GM20000 (cell line): ENCODE measurements at places on chromosomes 6 and 20.

DNA sequence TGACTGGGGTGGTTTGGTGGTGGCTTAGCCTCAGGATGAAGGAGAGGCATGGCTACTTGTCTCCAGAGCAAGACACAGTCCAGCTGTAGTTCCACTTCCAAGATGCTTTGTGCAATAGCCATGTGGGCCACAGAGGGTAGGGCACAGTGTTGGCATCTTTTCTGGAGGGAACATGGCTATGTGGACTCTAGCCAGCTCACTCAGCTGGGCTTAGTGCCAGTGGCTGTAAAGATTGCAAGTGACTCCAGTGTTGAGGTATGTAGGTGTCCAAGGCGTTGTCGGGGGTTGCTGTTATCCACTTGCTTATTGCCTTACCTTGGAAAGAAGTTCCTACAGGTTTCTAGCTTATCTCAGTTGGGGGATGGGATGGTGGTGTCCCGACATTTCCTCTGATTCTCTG lies 233.4 kb downstream of the CD109 start:
- DNase-seq = no peak

DNA sequence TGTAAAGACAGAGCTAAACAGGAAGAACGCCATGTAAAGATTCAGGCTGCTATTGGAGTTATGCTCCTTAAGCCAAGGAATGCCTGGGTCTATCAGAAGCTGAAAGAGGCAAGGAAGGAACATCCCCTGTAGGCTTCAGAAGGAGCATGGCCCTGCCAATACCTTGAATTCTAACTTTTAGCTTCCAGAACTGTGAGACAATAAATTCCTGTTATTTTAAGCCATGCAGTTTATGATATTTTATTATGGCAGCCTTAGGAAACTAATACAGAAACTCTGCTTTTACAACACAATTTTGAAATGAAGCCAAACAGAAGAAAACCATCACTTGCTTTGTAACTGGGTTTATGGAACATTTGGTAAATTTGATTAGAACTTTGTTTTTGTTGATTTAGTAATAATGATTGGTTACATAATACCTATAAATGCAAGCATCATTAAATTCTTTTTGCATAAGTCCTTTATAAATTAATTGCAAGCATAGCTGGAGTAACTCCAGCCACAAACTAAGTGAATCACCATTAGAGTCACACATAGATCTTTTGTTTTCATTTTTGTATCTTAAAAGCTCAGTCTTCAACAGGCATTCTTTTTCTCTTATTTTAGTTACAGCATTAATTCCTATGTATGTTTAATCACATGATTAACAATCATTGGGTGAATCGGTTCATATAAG lies 33.5 kb upstream of the TSPYL1 start:
- no peak for DNase-seq

DNA sequence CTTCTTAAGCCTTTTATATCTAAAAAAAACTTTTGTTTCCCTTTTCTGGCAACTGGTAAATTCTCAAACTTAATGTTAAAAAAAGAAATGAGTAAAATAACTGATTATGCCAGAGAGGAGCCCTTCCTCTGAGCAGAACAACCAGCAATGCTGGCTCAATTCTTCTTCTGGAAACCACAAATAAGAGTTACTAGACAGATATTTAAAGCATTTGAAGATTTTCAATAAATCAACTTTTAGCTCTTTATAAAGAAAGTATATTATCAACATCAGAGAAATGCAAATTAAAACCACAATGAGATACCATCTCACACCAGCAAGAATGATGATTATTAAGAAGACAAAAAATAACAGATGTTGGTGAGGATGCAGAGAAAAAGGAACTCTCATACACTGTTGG lies 61.1 kb upstream of the TCF21 start:
- no peak for DNase-seq

DNA sequence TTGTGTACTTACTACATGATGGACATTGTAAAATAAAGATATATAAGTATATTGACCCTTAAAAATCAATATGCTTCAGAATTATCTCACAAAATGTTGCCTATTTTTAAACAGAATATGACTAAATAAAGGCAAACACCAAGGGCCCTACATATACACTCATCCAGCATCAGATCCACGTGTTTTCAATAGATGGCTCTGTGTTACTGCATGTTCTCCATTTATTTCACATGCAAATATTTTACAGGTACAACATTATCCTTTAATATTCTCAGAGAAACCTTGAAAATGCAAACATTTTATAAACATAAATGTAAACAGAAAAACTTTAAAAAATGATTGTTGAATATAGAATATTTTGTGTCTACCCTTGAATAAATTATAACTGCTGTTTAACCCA lies 2.9 kb upstream of the KHDRBS2 start:
- DNase-seq = no peak

DNA sequence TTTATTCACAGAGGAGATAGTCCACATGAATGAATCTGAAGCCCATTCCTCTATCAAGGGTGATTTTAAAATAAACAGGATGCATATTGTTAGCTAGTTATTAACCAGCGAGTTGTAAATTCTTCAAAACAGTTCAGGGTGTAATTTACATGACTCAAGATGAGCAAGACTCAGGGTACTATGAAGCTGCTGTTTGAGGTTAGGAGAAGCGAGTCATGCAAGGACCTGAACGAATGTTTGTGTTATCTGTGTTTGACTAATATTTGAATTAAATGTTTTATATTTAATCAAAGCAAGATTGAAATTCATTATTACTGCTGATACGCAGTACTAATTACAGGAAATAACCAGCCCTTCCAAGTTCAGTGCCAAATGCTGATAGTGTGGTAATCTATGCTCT lies 191.1 kb downstream of the SAMD5 start:
- no peak for DNase-seq

GRCh38 chr20:33702861-33703260 lies 16.7 kb upstream of the E2F1 start:
- no peak for DNase-seq

- DNase-seq = no peak
These were observed 23.7 kb downstream of the BACH2 start for GRCh38 chr6:90272895-90273294.

GRCh38 chr20:36861625-36861874 lies 14.4 kb upstream of the TLDC2 start:
- DNase-seq = no peak

GRCh38 chr6:156107624-156108101 lies 652.0 kb upstream of the NOX3 start:
- no peak for DNase-seq

DNA sequence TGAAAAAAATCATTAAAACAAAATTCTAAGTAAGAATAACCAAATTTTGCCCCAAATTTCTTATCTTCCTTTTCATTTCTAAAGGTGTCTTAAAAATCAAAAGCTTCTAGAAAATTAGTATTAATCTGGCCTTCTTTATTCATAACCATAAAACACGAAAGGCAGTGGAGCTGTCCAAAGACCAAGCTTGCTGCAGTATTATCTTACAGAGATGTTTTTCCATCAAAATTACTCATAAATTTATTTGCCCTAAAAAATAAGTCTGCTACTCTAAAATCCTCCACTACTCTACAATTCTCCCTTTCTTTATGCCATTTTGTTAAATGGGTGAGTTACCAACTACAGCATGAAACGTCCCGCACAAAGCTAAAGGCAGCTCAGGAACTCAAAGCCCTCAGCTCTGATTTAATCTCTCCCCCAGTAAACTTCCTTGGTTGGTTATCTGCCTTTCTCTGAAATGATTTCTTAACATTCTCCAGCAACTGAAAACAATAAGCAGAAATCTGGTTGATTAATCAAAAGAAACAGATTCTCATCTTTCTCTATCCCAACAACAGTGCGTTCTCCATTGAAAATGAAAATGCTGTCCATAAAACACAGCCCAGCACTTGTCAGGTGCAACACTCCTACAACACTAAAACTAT lies 2.1 kb downstream of the USP49 start:
- DNase-seq = no peak

DNA sequence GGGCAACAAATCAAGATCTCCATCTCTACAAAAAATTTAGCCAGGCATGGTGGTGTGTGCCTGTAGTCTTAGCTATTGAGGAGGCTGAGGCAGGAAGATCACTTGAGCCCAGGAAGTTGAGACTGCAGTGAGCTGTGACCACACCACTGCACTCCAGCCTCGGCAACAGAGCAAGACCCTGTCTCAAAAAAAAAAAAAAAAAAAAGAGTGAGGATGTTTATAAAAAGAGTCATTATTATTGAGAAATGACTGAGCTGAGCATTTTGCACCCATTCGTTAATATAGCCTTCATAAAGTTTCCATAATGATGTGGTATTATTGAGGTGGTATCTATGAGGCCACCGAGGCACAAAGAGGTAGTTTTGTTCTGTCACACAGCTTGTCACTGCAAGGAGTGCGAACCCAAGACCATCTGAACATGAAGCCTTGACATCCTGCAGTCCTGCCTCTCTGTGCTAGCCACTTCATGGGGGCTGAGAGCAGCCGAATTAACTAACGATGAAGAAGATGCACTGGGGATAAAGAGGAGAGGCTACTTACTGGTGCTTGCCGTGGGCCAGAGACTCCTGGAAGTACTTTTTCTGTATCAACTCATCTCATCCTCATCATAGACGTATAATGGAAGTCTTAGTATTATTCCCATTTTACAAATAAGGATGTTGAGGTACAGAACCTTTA lies 175.5 kb downstream of the BCAS1 start:
- DNase-seq = no peak

GRCh38 chr20:12054556-12054955 lies 136.9 kb downstream of the BTBD3 start:
- DNase-seq = no peak

- no peak for DNase-seq
These were observed 53.3 kb upstream of the HFE start for GRCh38 chr6:26033941-26034354.

DNA sequence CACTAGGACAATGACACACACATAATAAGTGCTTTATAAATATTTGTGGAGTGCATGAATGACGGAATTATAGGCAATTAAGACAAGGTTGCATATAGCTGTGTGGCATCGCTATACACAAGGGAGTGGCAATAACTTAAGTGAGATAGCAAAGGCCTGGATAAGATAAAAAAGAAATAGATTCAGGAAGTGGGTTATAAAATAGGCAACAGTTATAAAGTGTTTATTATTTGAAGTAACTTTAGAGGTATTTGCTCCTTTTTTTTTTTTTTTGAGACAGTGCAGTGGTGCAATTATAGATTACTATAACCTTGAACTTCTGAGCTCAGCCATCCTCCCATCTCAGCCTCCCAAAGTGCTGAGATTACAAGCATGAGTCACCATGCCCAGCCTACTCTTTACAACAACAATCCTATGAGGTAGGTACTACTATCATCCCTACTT lies 75.9 kb upstream of the LOC128125822 start:
- DNase-seq = no peak

GRCh38 chr20:14778875-14779274 lies 441.5 kb upstream of the FLRT3 start:
- no peak for DNase-seq

GRCh38 chr6:150249261-150249660 lies 106.4 kb downstream of the PPP1R14C start:
- DNase-seq = no peak

DNA sequence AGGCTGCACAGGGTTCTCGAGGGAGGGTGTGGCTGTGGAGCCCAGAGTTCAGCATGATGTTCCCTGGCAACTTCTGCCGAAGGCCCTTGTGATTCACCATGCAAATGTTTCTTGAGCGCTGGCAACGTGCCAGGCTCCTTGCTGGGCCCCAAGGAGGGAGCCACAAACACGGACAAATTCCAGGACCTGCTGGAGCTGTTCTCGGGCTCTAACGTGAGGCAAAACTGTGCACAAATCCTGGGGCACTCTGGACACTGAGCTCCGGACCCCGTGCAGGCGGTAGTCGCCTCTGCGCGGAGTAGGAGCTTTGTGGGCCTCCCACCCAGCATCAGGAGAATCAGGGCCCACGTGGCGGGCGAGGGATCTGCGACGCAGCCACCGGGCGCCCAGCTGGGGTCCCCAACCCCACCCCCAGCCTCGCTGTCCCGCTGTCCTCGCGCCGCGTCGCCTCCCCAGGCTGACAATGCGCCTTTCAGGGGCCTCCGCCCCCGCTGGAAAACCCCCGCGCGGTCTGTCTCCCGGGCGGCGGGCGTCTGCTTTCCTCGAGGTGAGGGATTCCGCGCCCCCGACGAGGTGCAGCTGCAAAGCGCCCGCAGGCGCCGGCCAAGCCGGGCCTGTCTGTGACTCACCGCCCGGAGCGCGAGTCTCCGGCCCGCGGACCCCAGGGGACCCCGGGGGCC lies 31.7 kb upstream of the SCUBE3 start:
- peak; percentile 30 for DNase-seq

DNA sequence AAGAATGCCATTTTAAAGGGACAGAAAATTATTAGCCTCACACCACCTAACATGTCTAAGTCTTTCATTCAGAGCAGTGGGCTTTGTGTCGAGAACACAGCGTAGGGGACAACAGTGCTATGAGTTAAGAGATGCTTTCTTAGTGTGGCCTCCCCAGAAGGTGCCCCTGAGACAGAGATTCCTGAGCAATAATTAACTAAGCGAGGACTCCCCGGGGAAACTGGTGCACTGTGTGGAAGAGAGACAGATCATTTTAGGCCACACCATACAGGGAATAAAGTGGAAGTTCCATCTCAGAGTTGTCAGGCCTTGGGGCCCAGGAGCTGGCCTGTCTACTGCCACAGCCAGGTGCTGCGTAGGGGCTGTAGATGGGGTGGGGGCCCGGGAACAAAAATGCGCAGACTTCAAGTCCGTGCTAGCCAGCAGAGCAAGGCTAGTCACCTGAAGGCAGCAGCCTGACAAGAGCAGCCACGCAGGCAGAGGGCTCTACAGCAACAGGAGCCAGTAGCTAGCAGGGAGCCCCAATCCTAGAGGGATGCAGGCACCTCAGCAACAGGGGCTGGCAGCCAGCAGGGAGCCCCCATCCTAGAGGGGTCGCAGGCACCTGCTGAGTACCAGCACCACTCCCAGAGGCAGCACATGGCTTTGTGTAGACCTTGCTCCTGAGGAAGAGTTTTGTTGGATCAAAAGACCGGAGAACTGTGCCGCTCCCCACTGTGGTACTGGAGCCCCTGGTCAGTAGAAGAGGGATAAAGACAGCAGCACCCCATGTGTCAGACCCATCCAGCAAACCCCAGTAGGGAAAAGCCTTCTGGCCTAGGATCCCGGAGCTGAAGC lies 63.0 kb upstream of the NXT1 start:
- no peak for DNase-seq

GRCh38 chr6:35096129-35096862 lies 44.8 kb downstream of the TCP11 start:
- no peak for DNase-seq

GRCh38 chr20:59412181-59412580 lies 111.8 kb downstream of the EDN3 start:
- no peak for DNase-seq

GRCh38 chr6:75551367-75551952 lies 50.2 kb upstream of the SENP6 start:
- peak; percentile 11 for DNase-seq

GRCh38 chr6:15090745-15091384 lies 155.0 kb upstream of the JARID2 start:
- no peak for DNase-seq

DNA sequence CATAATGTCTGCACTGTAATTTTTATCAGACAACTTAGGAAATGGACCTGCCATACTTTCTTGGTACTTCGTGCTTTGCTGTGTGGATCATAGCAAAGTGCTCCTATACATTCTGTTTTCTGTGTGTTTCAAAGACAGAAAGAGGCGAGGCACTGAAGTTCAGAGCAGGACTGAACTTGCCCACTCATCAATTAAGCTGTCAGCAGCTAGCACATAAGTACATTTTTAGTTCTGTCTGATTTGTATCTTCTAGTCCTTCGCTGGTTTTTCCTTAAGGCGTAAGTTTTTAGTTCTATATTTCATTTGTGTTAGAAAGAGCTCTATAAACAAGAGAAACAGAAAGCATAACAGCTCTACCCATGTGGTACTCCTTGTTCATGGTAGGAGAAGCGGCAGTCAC lies 42.1 kb downstream of the MAP3K4 start:
- no peak for DNase-seq

- no peak for DNase-seq
These were observed 690 bp downstream of the TULP1 start for GRCh38 chr6:35512006-35512405.
